ENCODE measurements at places on chromosomes 2 and 18.
A peak's percentile ranks its signal among the peaks of the same experiment; 100 is the strongest.

DNA sequence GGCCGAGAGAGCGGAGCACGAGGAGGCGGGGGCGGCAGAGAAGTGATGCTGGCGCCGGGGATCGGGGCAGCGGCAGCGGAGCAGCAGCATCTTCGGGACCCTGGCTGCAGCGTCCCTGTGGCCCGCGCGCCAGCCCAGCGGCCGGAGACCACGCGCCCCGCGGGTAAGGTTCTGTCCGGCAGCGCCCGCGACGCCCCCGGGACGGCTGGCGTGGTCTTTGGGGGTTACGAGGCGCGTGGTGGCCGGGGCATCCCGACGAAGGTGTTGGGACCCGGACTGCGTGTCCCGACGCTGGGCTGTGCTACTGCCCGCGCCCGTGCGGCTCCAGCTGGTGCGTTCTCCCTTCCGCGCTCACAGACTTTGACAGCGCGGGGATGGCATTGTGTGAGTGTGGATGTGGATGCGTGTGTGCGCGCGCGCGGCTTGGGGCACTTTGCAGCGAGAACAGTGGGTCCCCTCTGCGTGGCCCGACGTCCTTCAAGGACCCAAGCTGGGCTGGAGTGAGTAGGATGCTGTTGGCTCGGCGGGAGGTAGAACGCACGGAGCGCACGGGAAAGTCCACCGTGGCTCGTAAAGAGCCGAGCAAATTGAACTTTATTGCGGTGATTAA lies 405.0 kb downstream of the XIRP2 start:
- DNase-seq: no peak

DNA sequence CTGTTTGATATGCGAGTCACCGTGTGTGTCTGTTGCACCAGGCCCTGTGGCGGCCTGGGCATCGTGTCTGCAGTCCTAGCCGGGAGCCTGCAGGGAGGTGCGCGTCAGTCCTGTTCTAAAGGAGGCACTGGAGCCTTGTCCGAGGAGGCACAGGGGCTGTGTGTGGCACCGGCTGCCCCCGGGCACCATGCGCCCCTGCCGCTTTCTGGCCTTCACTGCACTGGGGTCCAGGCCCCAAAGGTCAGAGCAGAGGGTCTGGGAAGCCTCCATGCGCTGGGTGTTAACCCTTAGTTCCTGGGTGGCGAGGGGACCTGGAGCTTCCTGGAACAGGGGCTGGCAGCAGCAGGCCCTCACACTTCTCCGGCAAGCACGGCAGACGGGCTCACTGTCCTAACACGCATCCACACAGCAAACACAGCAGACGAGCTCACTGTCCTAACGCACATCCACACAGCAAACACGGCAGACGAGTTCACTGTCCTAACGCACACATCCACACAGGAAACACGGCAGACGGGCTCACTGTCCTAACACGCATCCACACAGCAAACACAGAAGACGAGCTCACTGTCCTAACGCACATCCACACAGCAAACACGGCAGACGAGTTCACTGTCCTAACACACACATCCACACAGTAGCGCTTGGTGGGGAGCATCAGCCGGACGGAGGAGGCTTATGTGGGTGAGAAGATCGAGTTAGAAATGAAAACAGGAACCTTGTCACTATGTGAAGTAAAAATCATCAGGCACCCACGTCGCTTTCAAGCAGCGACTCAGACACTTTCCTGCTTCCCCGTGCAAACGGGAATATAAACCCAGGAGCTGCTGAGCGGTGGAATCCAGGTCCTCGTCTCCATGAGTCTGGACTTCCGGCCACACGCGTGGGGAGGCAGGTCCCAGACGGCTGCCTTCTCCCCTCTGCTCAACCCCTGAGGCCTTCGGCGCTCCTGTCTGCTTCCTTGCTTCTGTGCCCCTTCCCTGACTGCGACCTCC lies 65.3 kb downstream of the TPO start:
- DNase-seq: no peak

GRCh38 chr2:149648282-149649030 lies 60.9 kb upstream of the MMADHC start:
- DNase-seq: peak; percentile 97

DNA sequence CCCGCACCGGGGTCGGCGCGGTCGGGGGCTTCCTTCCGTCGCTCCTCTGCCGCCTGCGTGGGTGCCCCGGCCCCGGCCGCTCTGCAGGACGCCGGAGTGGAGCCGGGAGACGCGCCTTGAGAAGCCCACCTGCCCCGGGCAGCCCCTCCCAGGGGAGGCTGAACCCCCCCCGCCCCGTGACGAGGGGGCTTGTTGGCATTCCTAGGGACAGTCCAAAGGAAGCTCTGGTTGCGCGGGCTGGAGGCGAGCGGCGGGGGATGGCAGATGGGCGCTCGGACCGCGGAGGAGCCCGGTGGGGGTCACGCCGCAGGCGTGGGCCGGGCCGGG lies 133.5 kb upstream of the MGAT5 start:
- DNase-seq: no peak

GRCh38 chr2:13660231-13660630 lies 943.5 kb downstream of the TRIB2 start:
- DNase-seq: no peak

DNA sequence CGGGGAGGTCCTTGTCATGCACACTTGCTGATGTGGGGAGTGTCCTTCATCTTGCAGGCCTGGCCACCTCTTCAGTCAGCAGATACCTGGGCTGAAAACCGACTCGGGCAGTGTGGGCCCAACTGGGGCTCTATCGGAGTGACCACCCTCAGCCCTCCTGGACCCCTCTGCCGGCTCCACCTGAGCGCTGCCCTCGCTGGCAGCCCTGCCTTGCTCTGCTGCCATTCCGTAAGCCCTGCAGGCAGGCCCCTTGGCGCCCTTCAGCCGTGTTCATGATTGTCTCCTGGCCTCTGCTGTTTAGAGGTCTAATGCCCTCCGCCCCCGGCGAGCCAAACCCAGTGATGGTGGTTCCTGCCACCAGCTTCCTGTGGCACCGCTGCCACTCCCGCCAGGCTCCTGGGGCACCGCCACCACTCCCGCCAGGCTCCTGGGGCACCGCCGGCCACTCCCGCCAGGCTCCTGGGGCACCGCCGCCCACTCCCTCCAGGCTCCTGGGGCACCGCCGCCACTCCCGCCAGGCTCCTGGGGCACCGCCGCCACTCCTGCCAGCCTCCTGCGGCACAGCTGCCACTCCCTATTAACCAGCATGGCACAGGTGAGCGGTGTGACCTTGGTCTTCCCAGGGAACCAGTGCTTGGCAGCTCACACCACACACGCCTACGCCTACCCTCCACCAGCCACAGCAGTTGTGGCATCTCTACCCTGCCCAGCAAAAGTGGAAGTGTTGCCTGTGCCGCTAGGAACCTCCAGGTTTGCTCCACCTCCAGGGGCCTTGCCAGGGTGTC lies 15.9 kb downstream of the CAPN10 start:
- no peak for DNase-seq

- no peak for DNase-seq
These were observed 10.1 kb downstream of the BIN1 start for GRCh38 chr2:127096718-127097470.

- no peak for DNase-seq
These were observed 14.8 kb downstream of the SLC66A2 start for GRCh38 chr18:79936641-79937040.

- DNase-seq: peak; percentile 79
These were observed 64.1 kb upstream of the ACVR1C start for GRCh38 chr2:157692768-157693167.

DNA sequence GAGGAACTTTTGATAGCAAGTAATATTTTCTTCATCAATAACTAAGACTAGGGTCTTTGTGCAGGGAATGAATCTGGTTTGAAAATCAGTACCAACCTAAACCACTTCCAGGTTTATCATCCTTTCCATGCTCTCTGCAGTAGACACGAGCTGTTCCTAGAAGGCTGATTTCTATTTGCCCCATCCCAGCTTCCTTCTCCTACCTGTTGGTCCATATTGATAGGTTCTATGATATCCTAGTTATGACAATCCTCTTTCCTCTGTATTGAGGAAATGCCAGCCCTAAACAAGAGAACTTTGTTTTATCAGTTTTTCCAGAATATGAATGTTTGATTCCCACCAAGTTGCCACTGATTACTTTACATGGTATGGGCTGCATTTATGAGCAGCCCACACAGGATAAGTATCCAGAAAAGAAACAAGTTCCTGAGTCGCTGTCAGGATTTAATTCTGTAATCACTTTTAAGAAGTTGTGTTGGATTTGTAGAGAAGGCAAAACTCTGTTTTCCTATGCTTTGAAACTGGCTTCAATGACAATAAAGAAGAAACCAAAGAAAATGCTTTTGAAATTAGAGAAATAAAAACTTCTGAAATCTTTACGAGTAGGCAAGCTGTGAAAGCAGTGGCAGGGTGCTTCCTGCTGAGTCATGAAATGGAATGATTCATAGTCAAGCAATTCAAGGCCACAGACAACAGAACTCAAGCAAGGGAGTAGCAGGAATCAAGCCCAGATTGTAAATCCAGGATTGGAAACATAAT lies 37.3 kb upstream of the TANK start:
- peak; percentile 92 for DNase-seq

GRCh38 chr2:151841047-151841424 lies 12.8 kb upstream of the ARL5A start:
- DNase-seq: no peak

- DNase-seq: no peak
These were observed 931.0 kb downstream of the EPHA4 start for GRCh38 chr2:220641137-220641536.

DNA sequence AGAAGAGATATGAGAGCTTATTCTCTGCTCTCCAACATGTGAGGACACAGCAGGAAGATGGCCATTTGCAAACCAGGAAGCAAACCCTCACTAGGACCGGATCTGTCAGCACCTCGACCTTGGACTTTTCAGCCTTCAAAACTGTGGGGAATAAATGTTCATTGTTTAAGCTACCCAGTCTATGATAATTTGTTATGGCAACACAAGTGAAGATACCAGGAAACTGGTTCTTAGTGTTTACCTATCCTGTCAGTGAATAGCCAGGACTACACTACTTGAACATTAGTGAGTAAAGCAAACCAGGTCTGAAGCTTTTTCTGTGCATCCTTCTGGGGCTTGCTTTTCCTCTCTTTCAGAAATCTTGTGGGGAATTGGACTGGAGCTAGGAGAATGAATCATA lies 44.4 kb upstream of the BARD1 start:
- no peak for DNase-seq

DNA sequence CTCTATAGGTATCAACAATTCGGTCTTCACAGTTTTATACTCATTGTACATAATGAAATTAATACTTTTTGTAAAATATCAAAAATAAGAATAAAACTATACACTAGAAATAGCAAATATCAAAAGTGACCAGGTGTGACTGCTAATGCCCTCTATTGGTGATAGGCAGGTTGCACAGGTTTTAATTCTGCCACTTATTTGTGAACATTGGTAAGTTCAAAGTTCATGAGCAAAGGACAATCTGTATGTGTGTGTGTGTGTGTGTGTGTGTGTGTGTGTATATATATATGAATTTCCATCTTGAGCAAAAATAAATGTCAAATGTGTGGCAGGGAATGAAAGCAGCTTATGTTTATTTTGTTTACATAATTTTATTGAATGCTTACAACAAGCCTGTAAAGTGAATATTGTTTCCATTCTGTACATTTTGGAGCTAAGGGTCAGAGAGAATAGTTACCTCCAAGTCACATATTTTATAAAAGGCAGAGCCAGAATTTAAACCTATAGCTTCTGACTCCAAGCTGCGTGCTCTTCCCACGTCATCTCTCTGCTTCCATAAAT lies 537.4 kb downstream of the CPS1 start:
- no peak for DNase-seq

- DNase-seq: peak; percentile 9
These were observed 146.3 kb upstream of the ZC3H15 start for GRCh38 chr2:186339716-186340115.

GRCh38 chr18:77557046-77557587 lies 307.5 kb downstream of the GALR1 start:
- DNase-seq: no peak

- no peak for DNase-seq
These were observed 827.5 kb upstream of the SALL3 start for GRCh38 chr18:78151948-78152725.

GRCh38 chr2:170189757-170190156 lies 11.8 kb downstream of the MYO3B start:
- no peak for DNase-seq

GRCh38 chr2:127567351-127567854 lies 31.9 kb downstream of the MYO7B start:
- DNase-seq: no peak

- peak; percentile 46 for DNase-seq
These were observed 470.9 kb upstream of the SPHKAP start for GRCh38 chr2:228652366-228652765.

GRCh38 chr18:79378536-79379250 lies 17.0 kb upstream of the NFATC1 start:
- peak; percentile 35 for DNase-seq

- no peak for DNase-seq
These were observed 724.0 kb upstream of the LINC00305 start for GRCh38 chr18:64872710-64873458.

GRCh38 chr18:22564036-22564435 lies 146.3 kb upstream of the CTAGE1 start:
- DNase-seq: no peak

DNA sequence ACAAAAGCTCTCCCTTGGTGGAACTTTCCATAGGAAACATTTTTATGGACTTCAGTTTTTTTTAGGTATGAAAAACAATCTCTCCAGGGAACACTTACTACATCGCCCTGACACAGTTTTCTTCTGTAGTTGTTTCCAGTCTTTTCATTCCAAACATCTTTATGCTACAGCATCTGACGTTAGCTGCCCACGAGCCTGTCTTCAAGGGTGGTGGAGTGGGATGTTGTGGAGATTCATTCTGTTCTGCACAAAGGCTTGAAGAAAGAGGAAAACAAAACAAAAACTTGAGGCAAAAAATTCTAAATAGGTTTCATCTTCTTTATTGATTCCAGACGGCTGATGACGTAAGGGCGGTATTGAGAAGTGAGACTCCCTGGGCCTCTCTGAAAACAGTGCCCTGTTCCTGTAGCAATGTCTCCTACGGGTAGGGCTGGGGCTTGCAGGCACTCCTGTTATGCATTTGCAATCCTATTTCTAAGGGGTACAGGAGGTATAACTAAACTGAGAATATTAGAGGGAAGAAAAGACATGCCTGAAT lies 375.0 kb downstream of the RNF144A start:
- peak; percentile 45 for DNase-seq

- no peak for DNase-seq
These were observed 600 bp downstream of the KATNAL2 start for GRCh38 chr18:46917803-46918600.

- no peak for DNase-seq
These were observed 42.6 kb downstream of the HNRNPLL start for GRCh38 chr2:38560092-38560491.

All from fibroblast of skin of left quadriceps (primary cell).